NCI-H69 (cell line): ENCODE measurements at places on chromosomes 2 and 18.

- DNase-seq = no peak
Observed at GRCh38 chr2:202322435-202322834, 53.7 kb upstream of the BMPR2 start.

DNA sequence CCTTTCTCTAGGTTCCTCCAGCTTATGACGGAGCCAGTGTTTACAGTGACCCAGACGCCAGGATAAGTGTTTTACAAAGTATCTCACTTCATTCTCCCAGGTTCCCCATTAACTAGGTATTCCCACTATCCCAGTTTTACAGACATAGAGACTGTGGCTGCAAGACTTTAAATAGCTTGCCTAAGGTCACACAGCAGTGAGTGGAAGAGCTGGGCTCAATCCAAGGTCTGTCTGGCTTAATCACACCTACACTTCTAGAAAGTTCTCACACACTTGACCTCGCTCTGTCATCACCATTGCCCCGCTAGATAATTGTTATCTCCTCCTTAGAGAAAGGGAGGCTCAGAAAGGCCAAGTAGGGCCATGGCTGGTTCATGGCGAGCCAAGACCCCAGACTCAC lies 110.2 kb downstream of the ANTXR1 start:
- no peak for DNase-seq

- peak; percentile 41 for DNase-seq
Observed at GRCh38 chr2:195212586-195212985, 444.4 kb upstream of the SLC39A10 start.

DNA sequence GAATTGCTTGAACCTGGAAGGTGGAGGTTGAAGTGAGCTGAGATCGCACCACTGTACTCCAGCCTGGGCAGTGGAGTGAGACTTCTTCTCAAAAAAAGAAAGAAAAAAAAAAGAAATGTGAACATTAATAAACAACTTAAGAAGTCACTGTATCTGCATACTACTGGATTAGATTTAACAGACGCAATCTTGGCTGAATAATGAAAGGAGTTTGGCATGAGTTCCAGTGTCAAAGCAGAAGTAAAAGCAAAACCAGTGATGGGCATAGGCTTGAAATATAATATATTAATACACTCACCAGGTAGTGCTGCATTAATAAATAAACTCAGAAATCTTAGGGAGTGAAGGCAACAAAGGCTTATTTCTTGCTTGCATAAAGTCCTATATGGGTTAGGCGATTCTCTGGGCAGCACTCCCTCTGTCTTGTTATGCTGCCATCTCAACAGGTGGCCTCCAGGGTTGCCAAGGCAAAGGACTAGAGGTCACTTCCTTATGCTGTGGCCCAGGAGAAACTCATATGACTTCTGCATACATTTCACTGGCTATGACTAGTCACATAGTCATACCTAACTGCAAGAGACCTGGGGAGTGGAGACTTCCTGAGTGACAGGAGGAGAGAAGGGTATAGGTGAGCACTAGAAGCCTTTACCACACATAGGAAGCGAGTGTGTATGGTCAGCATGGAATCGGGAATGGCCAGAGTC lies 296.2 kb upstream of the SPRED2 start:
- DNase-seq = no peak

DNA sequence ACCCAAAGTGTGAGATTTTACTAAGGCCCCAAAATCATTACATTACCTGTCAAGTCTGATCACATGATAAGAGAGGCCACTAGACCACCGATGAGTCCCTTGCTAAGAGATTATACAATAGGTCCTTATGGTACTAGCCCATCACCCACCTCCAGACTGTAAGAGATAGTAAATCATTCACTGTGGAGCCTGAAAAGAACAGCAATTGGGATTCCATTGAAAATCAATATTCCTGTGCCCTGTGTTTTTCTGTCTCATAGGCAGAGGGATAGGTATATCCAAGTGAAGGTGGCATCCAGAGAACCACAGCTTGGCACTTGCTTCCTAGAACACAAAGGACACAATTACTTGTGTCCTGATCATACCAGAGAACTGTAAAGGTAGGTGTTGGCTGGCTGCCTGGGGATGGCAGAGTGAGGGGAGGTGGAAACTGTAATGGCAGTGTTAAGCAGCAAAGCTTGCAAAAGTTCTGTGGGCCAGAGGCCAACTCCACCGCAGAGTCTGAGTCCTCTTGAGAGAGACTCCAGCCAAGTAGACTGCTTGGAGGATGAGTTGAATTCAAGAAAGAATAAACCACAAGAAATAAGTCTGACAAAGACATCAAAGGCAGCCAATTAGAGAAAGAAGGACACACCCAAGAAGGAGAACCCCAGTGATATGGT lies 102.0 kb upstream of the PIEZO2 start:
- DNase-seq = no peak

DNA sequence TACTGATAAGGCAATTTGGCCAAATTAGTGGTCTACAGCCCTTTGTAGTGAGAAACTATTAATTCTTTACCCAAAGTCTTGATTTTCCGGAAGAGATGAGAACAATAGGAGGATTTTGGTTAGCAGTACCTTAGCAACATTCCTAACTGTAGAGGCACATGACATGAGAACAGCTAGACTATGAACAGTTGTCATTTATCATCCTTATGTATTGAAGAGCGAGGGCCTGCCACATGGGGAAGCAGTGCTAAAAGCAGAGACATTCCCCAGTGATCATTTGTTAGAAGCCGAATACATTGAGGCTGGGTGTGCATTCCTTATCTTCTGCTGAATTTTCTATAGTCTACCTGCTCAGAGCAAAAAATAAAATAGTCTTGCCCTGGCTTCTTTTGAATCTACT lies 65.2 kb downstream of the RBBP8 start:
- peak; percentile 22 for DNase-seq

- no peak for DNase-seq
Observed at GRCh38 chr2:215504547-215504946, 68.7 kb upstream of the FN1 start.

DNA sequence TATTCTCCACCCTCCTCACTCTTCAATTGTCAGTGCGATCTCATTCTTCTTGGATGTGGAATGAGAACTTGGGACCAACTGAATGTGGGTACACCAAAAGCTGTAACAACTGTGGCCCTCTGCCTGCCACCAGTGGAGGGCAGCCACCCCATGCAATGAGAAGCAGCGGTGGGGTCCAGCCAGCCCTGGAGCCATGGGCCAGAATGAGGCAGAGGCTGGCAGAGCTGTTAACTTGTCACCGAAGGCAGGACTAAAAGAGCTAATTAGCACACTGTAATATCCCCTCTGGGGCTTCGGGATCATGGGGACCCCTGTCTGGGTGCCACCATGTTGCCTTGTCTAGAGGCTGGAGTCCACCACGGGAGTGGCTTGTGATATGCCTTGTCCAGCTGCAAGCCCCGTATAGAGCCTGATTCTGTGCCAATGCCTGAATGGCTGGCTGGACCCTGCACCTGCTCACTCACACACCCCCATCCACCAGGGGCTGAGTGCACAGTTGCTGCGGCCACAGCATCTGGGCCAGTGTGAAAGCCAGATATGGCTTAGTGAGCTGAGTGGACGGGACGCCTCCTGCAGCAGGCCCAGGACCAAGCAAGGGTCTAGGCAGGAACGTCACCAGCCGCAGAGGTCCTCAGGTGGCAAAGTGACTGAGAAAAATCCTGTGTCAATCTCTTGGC lies 680.5 kb downstream of the DSC3 start:
- DNase-seq = no peak

GRCh38 chr2:239015218-239015900 lies 167.5 kb downstream of the TWIST2 start:
- no peak for DNase-seq

DNA sequence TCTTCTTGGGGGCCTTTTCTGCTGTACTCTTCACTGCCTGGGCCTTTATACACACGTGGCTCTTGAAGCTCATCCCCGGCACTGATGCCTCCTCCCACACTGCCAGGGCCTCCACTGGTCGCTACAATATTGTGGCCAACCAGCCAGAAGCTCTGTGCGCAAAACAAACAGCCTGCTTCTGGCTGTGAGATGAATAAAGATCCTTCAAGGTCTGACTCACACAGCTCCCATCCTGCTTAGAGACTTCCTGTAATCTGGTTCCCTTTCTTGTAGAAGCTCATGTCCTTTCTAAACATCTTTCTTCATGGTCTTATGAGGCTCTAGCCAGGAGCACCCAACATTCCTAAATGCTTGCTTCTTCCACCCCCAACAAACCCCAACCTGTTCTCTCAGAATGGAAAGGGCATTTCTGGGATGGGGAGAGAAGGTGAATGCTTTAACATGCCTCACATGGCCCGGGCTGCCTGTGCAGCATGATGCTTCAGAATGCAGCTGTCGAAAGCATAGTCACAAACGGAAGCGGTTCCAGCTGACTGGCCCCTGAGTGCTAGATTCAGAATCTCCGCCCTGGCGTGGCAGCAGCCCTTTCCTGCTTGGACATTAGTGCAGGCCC lies 24.6 kb downstream of the NRP2 start:
- DNase-seq = peak; percentile 25

GRCh38 chr2:63676135-63676534 lies 87.4 kb downstream of the MDH1 start:
- no peak for DNase-seq

DNA sequence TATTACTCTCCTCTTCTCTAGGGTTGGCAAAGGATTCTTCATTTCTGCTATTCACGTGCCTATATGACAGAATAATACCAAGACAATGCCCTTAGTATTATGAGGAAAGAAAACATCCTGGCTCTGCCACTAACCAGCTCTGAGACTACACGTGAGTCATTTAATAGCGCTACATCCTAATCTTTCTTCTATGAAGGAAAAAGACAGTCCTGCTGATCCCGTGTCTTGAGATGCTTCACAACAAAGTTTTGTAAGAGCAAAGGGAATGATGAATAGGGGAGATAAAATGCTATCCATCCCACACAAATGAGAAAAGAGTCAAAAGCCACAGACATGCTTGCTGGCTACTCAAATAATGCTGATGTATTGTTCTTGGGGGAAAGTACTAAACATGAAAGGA lies 152.8 kb downstream of the PID1 start:
- no peak for DNase-seq

GRCh38 chr18:49569724-49570123 lies 7.9 kb downstream of the LIPG start:
- no peak for DNase-seq

- peak; percentile 10 for DNase-seq
Observed at GRCh38 chr2:54999182-54999581, 51.1 kb downstream of the RTN4 start.

GRCh38 chr18:35377875-35378573 lies 887 bp upstream of the ZNF396 start:
- peak; percentile 28 for DNase-seq

DNA sequence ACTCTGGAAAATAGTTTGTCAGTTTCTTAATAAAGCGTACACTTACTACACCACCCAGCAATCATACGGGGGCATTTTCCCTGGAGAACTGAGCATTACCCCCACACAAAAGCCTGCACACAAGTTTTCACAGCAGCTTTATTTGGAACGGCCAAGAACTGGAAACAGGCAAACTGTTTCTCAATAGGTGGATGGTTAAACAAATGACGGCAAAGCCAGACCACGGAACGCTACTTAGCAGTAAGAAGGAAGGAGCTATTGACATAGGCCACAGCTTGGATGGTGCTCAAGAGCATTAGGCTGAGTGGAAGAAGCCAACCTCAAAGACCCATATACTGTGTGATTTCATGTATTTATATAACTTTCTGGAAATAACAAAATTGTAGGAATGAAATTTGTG lies 9.0 kb downstream of the MALL start:
- no peak for DNase-seq

DNA sequence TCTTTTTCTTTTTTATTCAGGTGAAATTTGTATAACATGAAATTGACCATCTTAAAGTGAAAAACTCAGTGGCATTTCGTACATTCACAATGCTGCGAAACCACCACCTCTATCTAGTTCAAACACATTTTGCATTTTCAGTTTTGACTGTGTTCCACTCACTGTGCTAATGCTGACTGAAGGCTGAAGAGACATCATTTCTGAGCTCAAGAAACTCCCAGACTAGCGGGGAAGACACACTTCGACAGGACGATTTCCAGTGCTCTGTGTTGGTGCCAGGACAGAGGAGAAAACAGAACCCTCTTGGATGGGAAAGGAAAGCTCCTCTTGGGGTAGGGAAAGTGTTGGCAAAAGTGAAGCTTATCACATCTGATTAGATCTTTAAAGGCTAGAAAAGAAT lies 44.2 kb upstream of the CBLN2 start:
- DNase-seq = no peak

- no peak for DNase-seq
Observed at GRCh38 chr2:117486081-117486480, 328.4 kb upstream of the DDX18 start.

GRCh38 chr18:13799396-13799795 lies 24.6 kb upstream of the MC5R start:
- DNase-seq = no peak

DNA sequence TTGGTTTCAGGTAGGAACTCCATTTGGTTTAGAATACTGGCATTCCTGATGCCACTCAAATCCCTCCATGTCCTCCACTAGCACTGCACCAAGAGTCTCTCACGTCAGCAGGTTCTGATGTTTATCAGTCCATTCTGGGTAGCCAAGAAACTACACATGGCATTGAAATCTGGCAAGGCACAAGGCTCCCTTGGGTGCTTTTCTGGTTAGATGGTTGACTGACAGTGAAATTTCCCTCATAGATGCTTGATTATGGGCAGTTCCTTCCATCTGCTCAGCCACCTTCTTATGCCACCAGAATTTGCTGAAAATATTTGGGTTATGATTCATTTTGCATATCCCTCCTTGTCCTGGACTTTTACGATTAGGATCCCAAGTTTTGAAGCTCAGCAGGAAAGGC lies 32.6 kb downstream of the EDAR start:
- DNase-seq = no peak

DNA sequence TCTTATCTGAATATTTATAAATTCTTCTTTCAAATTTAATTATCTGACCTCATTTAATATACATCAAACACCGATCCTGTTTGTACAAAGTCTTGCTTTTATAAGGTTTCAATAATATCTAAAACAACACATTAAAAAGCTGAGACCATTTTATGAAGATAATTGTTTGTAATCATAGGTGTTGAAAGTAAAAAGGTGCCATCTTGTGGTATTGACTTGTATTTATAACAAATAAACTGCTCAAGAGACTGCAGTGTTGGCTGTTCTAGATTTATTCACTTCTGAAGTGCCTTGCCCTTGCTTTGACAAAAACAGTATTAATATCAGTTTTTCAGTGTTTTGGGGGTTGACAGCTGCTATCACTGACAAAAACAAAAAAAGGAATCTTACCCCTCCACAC lies 286.8 kb upstream of the HNMT start:
- DNase-seq = peak; percentile 2

DNA sequence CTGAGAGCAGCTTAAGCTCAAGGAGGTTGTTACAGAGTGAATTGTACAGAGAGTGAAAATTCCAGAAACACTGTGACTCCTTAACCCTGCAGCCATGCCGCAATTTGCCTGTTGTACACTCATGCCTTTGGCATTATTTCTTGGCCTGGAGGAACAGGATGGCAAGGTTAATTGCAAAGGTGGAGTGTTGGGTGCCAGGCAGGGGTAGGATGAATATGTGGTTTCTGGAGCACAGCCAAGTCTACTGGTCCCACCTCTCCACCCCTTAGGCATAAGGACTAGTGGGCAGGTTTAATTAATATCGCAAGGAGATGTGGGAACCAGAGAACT lies 250.2 kb downstream of the LRRTM1 start:
- DNase-seq = peak; percentile 95
